ENCODE measurements at places on chromosomes 13 and 19.
A peak's percentile ranks its signal among the peaks of the same experiment; 100 is the strongest.

DNA sequence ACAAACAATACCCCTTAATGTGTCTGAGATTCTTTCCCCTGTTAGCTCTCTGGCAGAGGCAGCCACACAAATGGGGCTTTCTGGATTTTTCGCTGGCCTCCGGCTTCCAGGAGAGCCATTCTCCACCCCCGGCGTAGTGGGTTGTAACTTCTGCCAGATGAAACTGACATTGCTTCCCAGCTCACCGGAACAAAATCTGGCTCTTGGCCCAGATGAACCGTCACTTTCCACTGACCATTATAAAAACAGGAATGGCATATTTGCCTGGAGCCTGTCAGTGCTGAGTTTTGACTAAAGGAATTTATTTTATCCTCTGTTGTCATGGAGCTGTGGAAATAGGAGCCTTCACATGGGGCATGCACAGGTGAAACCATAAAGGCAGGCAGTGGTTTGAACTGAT, 120.6 kb upstream of the GPR12 start:
- no peak for DNase-seq

- no peak for DNase-seq
Observed at GRCh38 chr19:23145617-23146415, 29.0 kb downstream of the ZNF730 start.

GRCh38 chr13:30479154-30479882, 13.6 kb upstream of the HMGB1 start:
- no peak for DNase-seq

GRCh38 chr13:88707646-88708045, 1036.5 kb downstream of the SLITRK5 start:
- no peak for DNase-seq

DNA sequence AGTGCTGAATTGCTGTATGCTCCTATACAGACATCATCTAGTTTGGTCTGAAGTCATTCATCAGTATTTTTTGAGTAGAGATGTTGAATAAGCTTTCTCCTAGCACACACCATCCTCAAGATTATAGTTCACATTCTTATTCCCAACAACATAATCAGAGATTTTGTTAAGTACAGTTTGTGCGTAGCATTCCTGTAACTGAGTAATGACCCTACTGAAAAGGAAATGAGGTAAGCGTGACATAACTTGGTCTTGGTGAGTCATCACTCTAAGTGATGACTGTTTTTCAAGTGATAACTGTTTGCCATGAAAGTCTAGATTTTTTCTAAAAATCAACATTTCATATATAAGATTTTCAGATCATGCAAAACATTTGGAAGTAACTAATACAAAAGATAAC, 18.5 kb upstream of the FAM216B start:
- no peak for DNase-seq

GRCh38 chr13:114152831-114153371, 20.5 kb upstream of the RASA3 start:
- DNase-seq, result no peak

DNA sequence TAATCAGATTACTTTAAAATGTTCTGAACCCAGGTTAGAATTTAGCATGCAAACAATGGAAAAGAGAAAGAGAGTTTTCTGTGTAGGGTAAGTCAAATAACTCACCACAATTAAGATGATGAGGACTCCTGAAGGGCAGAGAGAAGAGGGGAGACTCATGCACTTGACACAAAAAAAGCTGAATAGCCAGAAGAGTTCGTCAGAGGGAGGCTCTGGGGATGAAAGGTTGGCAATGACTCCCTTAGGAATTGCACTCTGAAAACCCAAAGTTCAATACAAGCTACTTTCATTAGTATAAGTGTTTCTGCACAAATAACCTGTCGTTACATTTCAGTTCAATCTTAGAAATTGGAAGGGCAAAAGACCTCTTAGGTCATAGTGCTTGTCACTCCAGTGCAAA, 434.4 kb upstream of the PCDH9 start:
- DNase-seq, result no peak

- no peak for DNase-seq
Observed at GRCh38 chr19:46014534-46014933, 8.3 kb downstream of the PGLYRP1 start.

DNA sequence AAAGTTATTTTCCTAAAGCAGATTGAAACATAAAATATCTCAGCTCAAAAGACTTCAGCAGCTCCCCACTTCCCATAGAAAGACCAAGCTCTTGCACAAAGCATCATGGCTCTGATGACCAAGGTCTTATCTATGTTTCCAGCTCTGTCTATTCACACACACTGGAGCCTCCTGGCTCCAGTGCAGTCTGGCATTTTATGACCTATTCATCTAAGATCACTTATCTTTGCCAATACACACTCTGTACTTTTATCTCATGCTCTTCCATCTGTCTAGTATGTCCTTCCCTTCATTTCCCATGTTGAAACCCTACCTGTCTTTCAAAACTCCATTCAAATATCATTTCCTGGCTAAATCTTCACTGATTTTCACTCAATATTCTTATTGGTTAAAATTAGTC, 74.4 kb downstream of the FGF9 start:
- DNase-seq, result no peak

DNA sequence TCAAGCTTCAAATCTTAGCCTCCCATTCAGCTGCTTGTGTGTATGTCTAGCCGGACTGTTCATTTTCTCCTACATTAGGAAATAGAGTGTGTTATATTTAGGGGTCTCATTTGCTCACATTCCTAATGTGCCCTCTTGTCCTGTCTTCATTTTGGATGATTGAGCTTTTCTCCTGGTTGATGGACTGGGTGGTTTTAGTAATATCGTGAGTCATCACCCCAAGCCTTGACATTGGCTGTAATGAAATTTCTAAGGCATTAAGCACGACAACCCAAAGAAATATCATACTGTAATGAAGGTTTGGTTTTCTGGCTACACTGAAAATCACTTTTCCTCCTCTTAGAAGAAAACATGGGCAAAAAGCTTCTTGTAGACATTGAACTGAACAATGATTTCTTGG, 110.7 kb upstream of the WASF3 start:
- DNase-seq, result no peak

DNA sequence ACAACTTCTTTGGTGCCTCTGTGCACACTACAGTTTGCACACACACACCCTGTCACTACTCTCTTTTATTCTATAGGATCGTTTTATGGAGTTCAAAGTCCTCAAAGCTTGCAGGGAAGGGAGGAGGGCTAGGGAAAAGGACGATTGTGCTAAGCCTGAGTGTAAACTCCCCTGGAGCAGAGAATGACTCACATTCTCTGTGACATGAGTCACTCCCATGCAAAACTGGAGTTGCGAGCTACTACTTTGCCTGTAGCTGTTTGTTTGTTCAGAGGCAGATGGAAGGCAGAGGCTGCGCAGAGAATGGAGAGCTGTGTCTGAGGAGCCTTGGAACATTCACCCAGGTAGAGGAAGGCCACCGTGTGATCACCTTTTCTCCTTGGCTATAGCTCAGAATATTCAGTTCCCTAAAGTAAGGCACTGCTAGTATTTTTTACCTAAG, 80.5 kb upstream of the MBNL2 start:
- no peak for DNase-seq

GRCh38 chr19:40281381-40282208, 3.5 kb downstream of the AKT2 start:
- no peak for DNase-seq

- DNase-seq, result peak; percentile 35
Observed at GRCh38 chr19:920051-920864, 3.1 kb downstream of the KISS1R start.
